ENCODE measurements at places on chromosomes 12 and 14. TPM values are rescaled to one million over a fixed set of nuclear protein-coding genes. Genes with fewer than 3 reads are reported as not detected.

GRCh38 chr14:70999117-70999516 lies 91.9 kb downstream of the PCNX1 start:
- no peak overlapping the region for H3K27ac ChIP-seq
- no peaks in the 10 kb centered on the region for H3K27me3 ChIP-seq

DNA sequence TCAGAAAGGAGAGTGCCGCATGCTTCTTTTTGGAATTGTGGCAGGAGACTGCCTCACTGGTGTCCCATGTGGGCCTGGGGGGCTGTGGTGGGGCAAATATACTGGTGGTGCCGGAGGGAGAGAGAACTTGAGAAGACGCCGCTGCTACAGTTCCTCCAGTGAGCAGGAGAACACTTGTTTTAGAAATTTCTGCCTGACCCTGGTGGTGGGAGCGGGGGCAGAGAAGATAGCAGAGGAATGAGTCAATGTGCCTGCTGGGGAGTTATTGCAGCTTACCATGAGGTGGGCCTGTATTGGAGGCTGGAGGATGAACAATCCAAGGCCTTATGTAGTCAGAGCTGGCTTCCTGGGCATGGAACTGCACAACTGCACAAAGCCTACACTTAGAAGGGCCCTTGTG lies 211.8 kb downstream of the SNAPC1 start:
- H3K27ac ChIP-seq, result no peak overlapping the region
- H3K4me1 ChIP-seq, result no peaks in the 10 kb centered on the region
- DNase-seq, result no peak
- H3K27me3 ChIP-seq, result no peaks in the 10 kb centered on the region
- peaks cover 1% of the 10 kb centered on the region for H3K36me3 ChIP-seq

DNA sequence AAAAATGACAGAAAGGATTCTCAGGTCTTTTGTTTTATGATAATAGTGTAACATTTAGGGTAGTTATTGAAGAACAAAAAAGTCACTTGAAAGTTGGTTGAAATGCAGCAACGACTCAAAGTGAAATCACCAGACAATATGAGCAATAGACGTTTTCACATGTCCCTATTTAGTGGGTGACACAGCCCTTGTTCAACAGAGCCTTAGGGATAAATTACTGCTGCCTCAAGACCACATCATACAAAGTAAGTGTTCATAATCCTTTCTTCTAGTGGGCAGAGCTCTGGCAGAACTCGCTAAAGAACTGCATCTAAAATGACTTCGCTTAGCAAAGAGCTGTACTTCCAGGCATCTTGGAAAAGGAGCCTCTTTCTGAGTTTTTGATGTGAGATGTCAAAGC lies 128.5 kb upstream of the LMNTD1 start:
- DNase-seq, result no peak
- H3K4me3 ChIP-seq, result no peak overlapping the region
- no peaks in the 10 kb centered on the region for H3K27me3 ChIP-seq
- H3K36me3 ChIP-seq, result no peaks in the 10 kb centered on the region
- no peak overlapping the region for H3K27ac ChIP-seq

DNA sequence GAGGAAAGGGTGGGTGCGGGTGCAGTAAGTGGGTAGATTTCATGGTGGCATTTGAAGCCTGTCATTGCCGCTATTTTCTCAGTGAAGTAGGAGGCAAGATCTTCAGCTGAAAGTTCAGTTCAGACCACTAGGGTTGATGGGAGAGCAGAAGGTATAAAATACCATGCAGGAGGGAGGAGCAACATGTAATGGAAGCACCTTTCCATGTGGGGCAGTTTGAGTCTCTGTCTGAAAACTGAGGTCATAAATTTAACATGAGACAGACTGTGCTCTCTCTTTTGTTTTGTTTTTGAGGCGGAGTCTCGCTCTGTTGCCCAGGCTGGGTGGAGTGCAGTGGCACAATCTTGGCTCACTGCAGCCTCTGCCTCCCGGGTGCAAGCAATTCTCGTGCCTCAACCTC lies 22.7 kb downstream of the LRRC74A start:
- no peaks in the 10 kb centered on the region for H3K27me3 ChIP-seq
- no peak overlapping the region for H3K4me3 ChIP-seq
- no peak for DNase-seq
- no peak overlapping the region for H3K27ac ChIP-seq
- no peaks in the 10 kb centered on the region for H3K36me3 ChIP-seq

DNA sequence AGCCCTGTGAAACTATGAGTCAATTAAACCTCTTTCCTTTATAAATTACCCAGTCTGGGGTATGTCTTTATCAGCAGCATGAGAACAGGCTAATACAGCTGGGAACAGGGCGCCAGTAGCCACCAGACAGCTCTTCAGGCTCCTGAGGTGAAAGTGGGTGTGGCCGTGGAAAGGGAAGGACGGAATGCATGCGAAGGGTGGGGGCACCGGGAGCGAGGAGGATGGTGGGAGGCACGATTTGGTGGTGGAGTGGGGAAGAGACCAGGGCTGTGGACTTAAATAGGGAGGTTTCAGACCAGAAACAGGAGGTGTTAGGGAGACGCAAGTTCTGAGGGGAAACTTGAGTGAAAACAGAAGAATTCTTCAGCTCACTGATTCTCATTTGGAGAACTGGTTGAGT lies 44.1 kb upstream of the CHST11 start:
- H3K27ac ChIP-seq, result peak overlapping the region; percentile 65
- H3K36me3 ChIP-seq, result no peaks in the 10 kb centered on the region
- DNase-seq, result no peak
- no peak overlapping the region for H3K4me3 ChIP-seq

The POTEM gene
- total RNA-seq, result not detected

The PCED1B gene
- 1.1 TPM for total RNA-seq

The ALX1 gene
- total RNA-seq, result 3.2 TPM

Measured in progenitor cell of endocrine pancreas (in vitro differentiated cells).